ENCODE measurements at places on chromosomes 13 and 19.

- no peak for DNase-seq
Measured at GRCh38 chr13:38376546-38376945, 26.9 kb downstream of the UFM1 start.

- peak; percentile 48 for DNase-seq
Measured at GRCh38 chr19:4866595-4867424, 657 bp downstream of the PLIN3 start.

DNA sequence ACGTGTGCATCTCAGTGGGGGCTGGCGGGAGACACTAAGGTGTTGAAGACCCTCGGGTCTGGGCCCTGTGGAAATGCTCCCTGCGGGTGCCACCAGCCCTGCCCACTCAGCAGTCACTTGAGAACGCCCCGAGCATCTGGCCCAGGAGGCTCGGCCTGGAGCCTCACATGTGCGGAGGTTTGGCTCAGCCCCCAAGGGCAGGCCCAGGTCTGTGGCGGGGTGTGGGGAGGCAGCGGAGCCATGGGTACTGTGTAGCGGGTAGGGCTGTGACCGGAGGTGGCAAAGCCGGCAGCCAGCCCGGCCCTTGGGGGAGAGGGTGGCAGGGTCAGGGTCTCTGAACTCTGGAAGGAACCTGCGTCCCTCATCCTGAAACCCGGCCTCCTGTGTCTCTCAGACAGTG is 37.6 kb downstream of the MCF2L start:
- no peak for DNase-seq

DNA sequence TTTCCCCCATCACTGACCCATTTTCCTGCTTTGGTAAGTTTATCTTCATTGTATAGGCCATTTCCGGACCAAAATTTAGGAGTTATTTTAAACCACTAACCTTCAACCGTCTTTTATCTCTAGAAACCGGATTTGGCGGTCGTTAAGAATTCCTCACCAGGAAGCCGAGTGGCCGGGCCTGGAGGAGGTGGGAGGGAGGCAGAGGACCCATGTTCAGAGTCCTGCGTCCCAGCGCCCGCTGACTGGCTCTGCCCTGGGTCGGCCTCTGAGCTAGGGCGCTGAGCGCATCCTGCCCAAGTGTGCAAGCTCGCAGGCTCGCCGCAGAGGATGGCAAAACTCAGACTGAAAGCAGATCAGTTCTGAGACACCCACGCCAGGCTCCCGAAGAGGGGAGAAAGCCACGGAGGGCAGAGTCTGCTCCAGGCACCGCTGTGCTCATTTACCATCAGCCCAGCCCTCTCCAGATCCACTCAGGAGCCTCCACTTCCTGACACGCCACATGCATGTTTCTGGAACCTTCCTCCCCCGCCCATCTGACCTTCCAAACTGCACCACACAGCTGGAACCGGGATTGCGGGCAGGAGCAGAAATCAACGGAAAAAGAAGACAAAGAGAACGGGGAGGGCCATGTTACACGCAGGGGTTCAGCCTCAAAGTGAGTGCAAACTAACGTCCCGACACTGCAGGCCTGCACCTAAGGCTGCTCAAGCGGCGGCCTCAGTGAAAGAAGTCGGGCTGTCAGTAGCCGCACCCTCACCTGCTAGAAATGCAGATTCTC is 8.3 kb downstream of the COL4A1 start:
- no peak for DNase-seq

- DNase-seq = no peak
Measured at GRCh38 chr19:28170066-28170465, 1042.9 kb downstream of the UQCRFS1 start.

DNA sequence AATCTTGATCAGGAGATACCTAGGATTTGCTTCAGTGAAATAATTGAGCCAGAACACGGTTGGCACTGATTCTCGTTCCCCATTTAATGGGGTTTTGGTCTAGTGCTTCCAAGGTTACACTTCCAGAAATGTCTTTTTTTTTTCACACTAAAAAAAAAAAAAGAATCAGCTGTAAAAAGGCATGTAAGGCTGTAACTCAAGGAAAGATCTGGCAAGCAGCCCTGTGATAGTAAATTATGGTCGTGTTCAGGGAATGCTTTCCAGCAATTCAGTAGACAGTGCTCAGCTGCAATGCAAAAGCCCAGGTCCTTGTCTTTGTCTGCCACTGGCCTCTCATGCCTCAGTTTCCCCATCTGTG is 27.2 kb upstream of the NDUFS7 start:
- no peak for DNase-seq

GRCh38 chr13:39655569-39656324 is at the start of gene COG6:
TSS of gene COG6 (plus strand) at chr13:39655662. CDS start at chr13:39655727, 65 bp downstream.
- DNase-seq = peak; percentile 97

DNA sequence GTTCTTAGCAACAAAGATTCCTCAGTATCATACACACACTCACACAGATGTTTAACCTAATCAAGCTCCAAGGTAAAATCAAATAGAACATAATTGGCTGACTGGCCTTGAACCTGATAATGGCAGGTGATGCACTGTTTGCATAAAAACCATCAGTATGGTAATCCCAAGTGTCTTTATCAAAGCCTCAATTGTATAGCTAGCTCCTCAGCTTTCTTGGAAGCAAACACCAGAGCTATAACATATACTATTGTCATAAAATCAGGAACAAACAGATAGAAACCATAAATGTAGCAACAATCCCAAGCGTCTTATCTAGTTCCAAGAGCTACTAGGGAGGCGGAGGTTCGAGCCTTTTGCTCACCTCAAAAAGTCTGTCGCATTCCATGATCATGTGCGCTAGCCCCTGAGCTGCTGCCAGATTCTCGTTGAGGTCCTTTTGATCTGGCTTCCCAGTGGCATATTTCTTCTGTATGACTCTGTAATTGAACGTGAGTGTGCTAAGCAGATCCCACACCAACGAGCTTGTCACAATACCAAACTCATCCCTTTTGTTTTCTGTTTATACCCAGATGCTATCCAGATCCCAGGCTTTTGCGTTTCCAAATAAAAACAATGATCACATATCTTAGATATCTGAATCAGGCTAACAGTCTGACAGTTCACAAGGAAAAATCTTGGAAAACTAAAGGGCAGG is 95.3 kb downstream of the KL start:
- no peak for DNase-seq

DNA sequence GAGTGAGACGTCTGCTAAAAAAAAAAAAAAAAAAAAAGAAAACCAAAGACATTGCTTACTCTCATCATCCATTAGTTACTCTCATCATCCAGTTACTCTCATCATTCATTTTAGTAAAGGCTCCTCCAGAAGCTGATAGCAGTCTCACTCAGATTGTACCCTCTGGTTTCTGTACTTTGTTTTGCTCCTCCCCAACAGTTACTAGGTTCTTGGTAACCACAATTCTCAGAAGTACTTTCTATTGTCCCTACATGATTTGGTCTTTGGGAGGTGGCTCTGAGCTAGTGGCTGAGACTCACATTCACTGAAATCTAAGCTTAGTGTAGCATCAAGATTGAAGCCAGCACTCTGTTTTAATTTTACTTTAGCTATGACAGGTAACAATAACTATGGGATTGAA is 14.3 kb downstream of the ERICH4 start:
- DNase-seq = no peak

DNA sequence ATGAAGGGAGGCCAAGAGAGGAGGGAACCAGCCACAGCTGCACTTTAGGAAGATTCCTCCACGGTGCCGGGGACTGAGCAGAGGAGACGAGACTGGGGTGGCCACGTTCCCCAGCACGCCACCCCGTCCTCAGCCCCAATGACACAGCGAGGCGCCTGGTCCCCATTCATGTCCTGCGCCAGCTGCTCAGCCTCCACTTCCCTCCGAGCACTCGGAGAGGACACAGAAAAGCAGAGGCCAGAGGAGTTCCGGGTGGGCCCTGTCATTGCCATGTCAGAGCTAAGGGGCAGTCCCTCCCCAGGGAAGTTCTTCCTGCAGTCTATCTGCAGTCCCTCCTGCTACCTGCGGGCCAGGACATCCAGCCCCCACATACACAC is 53.2 kb upstream of the NFIC start:
- DNase-seq = no peak

DNA sequence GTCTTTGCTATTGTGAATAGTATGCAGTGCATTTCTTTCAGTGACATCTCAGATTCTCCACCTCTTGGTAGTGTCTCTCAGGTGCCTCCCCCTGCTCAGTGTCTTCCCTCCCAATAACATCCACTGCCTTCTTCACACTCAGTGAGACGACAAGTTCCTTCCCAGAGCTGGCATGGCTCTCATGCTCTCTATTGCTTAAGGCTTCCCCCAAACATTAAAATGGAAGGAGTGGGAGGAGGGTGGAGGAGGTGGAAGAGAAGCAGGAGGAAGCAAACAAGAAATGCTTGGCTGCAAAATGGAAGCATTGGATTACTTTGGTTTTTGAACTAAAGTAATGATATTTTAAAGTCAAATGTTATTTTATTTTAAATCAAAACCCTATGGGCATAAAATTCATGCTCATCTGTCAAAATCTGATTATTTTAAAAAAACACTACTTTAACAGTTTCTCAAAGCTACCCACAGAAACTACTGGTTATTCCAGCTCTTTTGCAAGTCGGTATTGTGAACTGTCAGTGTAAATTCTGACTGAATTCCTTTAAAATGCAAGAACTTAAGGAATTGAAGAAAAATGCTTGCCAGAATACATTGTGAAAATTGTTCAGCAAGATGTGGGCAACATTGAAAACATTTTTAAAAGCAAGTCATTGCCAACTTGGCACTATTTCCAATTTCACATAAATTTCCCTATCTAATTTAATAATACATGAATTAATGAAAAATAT is 727.6 kb upstream of the ARGLU1 start:
- DNase-seq = peak; percentile 65

DNA sequence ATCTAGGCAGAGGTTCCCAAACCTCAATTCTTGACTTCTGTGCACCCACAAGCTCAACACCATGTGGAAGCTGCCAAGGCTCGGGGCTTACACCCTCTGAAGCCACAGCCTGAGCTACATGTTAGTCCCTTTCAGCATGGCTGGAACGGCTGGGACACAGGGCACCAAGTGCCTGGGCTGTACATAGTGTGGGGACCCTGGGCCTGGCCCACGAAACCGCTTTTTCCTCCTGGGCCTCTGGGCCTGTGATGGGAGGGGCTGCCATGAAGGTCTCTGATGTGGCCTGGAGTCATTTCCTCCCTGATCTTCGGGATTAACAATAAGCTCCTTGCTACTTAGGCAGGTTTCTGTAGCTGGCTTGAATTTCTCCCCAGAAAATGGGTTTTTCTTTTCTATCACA is 108.1 kb downstream of the HS6ST3 start:
- no peak for DNase-seq

GRCh38 chr13:51148223-51148951 is 37.3 kb upstream of the C13orf42 start:
- DNase-seq = no peak

DNA sequence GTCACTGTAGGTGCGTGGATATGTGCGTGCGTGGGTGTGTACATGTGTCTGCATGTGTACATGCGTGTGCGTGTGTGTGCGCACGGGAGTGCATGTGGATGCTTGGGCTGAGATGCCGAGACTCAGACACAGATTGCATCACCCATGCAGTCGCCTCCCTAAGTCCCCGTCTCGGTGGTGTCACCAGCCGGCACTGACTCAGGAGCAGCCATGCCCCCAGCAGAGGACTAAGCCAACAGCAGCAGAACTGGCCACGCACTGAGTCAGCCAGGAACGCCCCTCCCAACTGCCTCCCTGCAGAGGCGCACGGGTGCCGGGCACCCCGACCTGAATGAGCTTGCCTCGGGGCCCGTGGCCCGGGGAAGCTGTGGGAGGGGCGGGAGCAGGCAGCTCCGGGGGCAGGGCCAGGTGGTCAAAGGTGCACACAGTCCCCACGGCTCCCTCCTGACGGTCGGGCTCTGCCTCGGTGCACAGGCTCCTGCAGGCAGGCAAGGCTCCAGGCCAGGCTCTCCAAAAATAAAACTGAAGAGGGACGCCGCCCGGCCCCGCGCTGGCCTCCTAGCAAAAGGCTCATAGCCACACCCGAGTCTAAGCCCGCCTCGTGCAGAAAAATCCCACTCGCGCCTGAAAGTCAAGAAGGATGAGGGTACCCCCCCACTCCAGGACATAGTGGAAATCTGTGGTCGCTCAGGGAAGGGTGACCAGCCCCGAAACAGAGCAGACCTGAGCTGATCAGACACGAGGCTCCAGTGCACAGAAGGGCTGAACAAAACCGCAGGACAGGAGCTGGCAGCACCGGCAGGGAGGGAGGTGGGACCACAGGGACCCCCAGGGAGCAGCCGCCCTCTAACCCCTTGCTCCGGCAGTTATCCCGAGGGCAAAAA is 49.2 kb downstream of the GADD45B start:
- DNase-seq = peak; percentile 89

DNA sequence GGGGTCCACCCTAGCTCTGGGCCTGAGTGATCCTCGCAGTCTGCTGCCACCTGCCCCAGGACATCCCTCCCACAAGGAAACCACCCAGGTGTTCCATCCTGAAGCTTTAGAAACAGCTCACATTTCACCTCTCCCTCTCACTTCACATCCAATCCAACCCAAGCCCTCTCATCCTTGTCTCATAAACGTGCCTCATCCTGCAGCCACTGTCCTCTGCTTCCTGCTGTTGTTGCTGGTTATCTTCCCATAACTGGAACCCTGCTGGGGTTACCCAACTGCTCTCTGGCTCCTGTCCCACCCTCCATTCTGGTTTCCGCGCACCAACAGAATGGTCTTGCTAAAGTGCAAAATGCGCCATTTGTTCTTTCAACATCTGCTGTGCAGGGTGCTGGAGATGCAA is 59.7 kb upstream of the MTIF3 start:
- DNase-seq = no peak

All from trophoblast cell (in vitro differentiated cells and primary cell).